T-cell (primary cell): ENCODE measurements at places on chromosomes 11 and 22. TPM values are rescaled to one million over a fixed set of nuclear protein-coding genes. Genes with fewer than 3 reads are reported as not detected.

The KCNJ5 gene
- not detected for total RNA-seq

The HPX gene
- total RNA-seq: 2.5 TPM

The TRIM66 gene
- 23.5 TPM for total RNA-seq

The ANGPTL5 gene
- not detected for total RNA-seq

The CLTCL1 gene
- total RNA-seq: 3.9 TPM

The GDPD4 gene
- total RNA-seq: not detected

The KCNK7 gene
- total RNA-seq: 3.6 TPM

The MOB2 gene
- total RNA-seq: 72.6 TPM

The KRTAP5-1 gene
- not detected for total RNA-seq

The CREBZF gene
- 92.7 TPM for total RNA-seq

The POU2AF3 gene
- not detected for total RNA-seq
